ENCODE measurements at places on chromosomes 5 and 9.
A peak's percentile ranks its signal among the peaks of the same experiment; 100 is the strongest.

DNA sequence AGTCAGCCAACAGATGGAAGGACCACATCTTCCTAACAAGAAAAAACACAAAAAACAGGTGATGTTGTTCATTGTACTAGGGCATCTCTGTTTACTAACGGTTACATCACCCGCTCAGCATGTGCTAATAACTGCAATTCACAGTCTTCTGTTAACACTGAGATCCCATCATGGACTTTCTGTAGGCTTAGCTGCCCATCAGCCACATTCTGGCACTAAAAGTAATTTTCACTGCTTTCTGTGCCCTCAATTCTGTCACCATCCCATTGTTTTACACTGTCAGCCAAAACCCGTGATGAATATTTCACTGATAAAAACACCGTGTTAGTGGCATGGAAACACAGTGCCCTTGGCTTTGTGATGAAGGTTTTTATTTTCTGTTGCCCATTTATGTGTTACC is 64.6 kb downstream of the CAST start:
- no peak for DNase-seq

GRCh38 chr5:74316064-74316603 is 324.4 kb downstream of the ENC1 start:
- DNase-seq: no peak

DNA sequence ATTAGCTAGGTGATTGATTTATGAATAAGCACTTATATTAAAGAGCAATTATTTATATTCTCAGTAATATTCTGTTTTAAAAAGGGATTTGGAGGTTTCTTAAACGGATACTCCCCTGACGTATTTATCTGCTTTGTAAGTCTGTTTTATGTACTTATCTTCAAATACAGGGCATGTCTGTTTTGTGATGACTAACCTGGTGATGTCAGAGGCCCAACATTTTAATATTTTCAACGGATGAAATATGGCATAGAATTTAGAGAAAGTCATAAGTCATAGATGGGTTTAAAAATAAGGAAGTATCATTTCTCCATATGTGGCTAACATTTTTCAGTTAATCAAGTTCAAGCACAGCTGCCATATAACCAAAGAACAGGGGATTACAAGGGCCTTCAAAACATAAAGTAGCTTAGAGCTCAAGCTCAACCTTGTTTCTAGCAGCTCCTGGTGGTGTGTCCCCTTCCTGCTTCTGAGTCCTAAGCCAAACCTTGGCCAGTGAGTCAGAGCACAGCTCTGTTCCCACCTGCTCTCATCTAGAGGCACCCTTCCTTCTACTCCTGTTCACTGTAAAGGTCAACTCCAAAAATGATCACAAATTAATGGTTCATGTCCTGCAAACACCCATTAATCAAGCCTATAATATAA is 131.4 kb downstream of the OXCT1 start:
- no peak for DNase-seq

DNA sequence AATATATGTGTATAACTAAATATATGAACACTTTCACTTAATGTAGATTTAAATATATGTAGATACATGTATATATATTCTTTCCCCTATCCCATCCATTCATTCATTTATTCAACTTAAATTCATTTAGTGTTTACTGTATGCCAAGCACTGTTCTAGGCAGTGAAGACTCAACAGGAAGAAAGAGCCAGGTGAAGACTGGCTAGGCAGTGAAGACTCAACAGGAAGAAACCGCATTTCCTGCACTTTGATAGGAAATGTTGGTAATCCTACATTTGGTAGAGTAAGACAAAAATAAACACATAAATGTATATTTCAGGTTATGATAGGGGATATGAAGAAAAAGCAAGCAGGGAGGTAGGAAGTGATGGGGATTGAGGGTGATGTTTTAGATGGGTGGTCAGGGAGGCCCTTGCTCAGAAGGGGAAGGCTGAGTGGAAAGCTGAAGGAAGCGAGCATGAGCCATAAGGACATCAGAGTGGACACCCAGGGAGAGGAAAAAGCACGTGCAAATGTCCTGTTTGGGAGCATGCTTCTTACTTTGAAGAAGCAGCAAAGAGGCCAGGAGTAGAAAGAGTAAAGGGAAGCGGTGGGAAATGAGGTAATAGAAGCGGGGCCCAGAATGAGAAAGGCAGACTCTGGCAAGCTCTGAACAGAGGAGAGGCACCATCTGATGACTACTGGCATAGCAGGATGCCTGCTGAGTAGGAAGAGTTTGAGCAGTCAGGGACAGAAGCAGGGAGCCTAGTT is 227.8 kb upstream of the MAP3K1 start:
- no peak for DNase-seq

DNA sequence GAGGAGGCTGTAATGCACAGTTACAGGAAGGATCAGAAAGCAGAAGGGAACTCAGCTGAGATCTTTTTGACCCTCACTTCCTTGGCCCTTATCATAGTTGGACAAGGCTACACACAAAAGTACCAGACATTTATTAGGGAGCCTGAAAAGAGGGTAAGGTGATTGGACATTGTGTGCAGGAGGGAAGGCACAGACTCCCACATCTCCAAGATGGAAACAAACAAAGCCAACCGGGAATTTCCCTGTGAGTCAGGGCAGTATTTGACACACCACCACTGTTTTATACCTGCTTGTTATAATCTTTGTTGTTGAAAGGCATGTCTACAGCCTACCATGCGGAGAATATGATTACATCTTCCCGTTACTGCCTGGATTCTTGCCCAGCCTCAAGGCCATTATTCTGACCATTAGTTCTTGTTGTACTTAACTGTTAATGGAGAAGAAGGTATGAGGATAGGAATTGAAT is 3.0 kb upstream of the CCNG1 start:
- DNase-seq: no peak

DNA sequence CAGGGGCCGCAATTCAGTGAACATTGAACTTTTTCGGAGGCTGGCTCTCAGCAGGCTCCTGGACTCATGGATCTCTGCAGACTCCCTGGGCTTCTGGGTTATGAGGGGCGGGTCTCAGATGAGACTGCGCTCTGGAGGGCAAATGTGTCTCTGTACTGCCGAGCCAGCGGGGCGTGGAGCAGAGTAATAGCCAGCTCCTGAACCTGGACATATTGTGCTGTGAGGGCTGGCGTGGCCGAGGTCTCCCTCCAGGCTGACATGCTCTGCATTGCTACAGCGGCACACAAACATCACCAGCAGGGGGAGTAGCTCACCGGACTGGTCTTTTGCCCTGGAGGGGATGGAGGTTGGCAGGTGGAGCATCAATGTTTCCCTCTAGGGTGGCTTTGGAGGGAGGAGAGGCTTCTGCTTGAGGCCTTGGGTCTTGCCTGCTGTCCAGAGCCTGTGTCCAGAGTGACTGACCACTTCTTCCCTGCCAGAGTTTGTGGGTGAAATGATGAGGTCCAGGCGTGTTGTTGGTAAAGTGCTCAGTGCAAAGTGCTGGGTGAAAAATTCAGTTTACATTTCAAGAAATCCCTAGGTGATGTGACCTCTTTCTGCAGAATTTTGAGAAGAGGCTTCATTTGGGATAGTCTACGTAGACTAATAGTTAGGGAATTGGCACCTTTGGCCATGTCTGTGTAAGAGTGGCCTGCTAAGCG is 10.9 kb upstream of the GADD45G start:
- DNase-seq: peak; percentile 46

- no peak for DNase-seq
Observed at GRCh38 chr9:79512251-79512650, 59.5 kb upstream of the TLE4 start.

- no peak for DNase-seq
Observed at GRCh38 chr9:76456202-76456926, 2.6 kb upstream of the GCNT1 start.

- DNase-seq: no peak
Observed at GRCh38 chr5:115559524-115559923, 14.9 kb upstream of the FEM1C start.

DNA sequence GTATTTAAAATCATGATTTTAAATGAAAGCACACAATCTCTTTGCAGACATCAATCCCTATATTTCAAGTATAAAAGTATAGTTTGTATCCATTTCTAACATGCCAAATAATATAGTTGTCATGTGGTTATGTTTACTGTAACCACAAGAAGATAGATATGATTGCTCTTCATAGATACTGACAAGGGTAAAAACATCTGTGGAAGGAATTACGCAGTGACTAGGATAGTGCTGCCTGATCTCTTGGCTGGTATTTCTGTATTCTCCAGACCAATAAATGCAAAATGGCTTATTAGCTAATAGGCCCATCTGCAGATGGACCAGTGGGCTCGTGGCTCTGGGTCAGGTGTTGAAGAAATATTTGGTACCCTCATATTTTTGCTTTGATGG is 34.9 kb upstream of the FBN2 start:
- DNase-seq: no peak

- no peak for DNase-seq
Observed at GRCh38 chr5:65012301-65012892, 243.7 kb downstream of the CWC27 start.

GRCh38 chr9:84754881-84755280 is 85.4 kb downstream of the NTRK2 start:
- DNase-seq: no peak

GRCh38 chr5:17076272-17076671 is 140.2 kb upstream of the MYO10 start:
- DNase-seq: no peak

DNA sequence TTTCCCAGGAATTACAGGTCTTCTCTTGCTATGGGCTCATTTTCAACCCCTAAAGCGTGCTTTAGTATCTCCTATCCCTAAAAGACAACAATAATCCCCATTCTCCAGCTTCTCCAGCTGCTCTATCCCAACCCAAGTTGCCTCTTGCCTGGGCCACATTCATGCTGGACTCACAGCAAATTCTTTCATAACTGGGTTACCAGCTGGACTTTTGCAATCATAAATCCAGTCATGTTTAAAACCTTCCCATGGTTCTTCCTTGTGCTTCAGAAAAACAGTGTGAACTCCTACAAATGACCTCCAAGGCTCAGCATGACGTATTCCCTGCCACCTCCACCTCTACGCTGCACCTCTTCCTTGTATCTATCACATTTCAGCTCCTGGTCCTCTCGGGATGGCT is 346.9 kb downstream of the GADD45G start:
- DNase-seq: no peak

GRCh38 chr5:179738742-179739141 is 6.1 kb downstream of the MAML1 start:
- no peak for DNase-seq

- no peak for DNase-seq
Observed at GRCh38 chr5:18000744-18001143, 366.5 kb downstream of the TAF11L14 start.

DNA sequence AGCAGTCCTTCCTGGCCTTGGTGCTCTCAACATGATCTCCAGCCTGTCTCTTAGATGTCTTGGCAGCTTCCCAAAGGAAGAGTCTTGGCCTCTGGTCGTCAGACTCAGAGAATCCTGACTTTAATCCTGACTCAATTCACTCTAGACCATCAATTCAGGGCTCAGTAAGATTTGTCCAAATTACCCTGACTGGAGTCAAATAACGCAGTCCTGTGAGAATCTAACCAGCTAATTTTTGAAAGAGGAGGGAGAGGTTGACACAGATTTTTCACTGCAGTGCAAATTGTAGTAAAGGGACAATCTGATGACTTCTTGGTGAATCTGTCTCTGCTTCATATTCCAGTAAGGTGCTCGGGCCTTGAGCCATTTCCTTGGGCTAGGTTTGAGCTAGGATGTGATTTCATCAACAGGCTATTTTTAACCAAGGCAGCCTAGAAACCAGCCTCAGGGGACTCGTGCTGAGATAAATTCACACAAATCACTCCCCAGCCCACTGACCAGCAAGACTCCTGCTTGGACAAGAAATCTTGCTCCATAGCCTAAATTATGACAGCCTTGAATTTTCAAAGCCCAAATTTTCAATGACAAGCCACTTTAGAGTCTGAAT is 257.4 kb downstream of the ENC1 start:
- no peak for DNase-seq

GRCh38 chr9:128787659-128788058 is 606 bp downstream of the TBC1D13 start:
- DNase-seq: no peak

GRCh38 chr9:105656131-105656921 is 5.9 kb upstream of the TAL2 start:
- DNase-seq: peak; percentile 50

GRCh38 chr5:122849771-122850170 is 4.4 kb downstream of the SNX24 start:
- no peak for DNase-seq

GRCh38 chr5:111741278-111741677 is 15.7 kb downstream of the NREP start:
- no peak for DNase-seq

GRCh38 chr5:35202319-35203111 is 27.8 kb downstream of the PRLR start:
- DNase-seq: peak; percentile 35

GRCh38 chr5:5886812-5887486 is 464.5 kb downstream of the ICE1 start:
- DNase-seq: peak; percentile 14

DNA sequence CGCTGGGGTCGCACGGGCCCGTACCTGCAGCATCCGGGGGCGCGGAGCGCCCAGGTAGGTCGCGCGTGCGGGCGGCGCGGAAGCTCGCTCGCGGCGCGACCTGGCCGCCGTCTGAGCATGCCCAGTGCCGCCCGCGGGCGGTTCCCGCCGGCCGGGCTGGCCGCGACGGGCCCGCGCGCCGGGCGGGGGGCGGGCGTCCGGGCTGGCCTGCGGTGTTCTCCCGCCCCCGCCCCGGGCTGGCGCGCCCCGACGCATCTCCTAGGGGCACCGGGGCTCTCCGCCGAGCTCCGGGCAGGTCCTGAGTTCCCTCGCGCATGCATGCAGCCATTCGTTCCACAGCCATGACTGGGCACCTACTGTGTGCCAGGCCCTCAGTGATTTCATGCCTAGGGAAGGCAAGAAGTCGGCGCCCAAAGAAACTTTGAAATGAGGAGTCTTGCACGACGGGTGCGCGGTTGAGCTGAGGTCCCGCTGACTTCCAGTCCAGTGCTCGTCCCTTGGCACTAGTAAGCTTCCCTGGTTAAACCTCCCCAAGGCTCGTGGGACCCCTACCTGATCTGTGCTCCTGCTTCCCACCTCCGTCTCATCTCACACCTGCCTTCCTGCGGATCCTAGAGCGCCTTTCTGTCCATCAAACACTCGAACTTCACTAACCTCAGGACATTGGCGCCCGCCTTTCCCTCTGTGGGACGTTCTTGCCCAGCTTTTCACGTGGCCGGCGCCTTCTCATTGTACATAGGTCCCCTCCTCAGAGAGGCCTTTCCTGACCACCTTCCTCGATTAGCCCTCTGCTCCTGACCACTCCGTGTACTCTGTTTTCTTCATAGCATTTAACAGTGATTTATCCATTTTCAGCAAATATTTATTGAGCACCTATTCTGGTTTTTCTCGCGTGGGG is at the start of gene PTPN3:
Gene PTPN3 (minus strand): TSS at position 113 of the 898 bp plus-strand sequence. CDS start 34,873 bp downstream, outside the sequence.
- no peak for DNase-seq

DNA sequence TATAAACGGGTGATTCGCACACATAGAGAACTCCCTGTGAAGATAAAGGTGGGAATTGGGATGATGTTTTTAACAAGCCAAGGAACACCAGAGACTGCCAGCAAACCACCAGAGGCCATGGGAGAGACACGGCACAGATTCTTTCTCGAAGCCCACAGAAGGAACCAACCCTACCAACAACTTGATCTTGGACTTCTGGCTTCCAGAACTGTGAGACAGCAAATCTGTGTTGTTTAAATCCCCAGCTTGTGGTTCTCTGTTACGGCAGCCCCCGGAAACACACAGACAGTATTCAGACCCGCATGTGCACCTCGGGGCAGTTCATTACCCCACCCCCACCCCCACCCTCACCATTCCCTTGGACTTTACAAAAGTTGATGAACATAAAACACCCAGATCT is 12.8 kb downstream of the AMBP start:
- no peak for DNase-seq

- DNase-seq: no peak
Observed at GRCh38 chr9:112218908-112219307, 43.8 kb upstream of the SUSD1 start.
